ENCODE measurements at places on chromosomes 7 and 10.

DNA sequence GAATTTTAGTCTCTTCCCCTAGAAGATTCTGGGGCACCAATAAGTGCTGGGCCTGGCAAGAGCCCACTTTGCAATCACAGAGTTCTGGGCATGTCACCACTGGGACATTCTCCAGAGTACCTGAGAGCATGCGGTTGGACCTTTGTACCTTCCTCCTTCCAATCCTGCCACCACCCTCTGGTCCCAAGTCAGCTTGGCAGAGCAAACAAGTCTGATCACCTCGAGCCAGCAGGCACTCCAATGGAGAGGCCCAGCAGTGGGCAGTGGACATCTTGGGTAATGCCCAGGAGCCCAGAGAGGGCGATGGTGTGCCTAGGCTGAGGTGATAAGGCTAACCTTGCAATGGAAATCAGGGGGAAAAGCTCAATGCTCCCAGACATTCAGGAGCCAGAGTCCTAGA lies 43.4 kb downstream of the SH3PXD2A start:
- no peak for DNase-seq

DNA sequence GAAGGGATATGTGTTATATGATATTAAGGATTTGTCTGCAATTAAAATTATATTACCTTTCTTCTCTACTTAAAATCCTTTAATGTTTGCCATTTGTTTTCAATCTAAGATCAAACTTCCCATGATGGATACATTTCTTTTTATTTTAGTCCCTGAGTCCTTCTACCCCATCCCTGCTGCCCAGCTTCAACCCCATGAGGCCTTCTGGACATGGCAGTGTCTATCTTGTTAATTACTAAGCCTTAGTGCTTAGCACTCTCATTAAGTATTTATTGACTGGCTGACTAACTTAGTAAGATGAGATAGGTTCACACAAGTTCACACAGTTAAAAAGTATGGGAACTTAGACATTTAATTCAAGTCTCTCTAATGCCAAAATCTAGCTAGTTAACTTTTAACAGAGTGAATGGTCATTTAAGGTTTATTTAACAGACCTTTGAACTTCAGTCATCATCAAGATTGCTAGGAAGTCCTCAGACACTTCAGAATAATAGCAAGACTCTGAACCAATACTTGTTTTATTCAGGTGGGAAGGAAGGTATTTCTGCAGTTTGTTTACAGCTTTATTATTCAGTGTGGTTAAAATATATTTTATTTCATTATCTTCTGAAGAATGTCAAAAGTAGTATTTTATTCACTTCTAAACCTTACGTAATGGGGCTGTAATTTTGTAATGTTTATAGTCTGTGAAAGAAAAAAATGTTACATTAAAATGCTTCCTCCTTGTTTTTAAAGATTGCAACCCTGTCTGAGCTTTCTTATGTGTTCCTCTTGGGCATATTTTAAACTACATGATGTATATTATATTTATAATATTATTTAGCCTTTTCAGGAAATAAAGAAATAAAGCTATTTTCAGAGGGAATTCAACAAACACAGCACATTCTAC lies 848.9 kb downstream of the REEP3 start:
- DNase-seq: no peak

- DNase-seq: no peak
These were observed 1.5 kb upstream of the LOXL4 start for GRCh38 chr10:98269435-98269912.

GRCh38 chr10:77889277-77889903 lies 37.2 kb downstream of the DLG5 start:
- DNase-seq: no peak

DNA sequence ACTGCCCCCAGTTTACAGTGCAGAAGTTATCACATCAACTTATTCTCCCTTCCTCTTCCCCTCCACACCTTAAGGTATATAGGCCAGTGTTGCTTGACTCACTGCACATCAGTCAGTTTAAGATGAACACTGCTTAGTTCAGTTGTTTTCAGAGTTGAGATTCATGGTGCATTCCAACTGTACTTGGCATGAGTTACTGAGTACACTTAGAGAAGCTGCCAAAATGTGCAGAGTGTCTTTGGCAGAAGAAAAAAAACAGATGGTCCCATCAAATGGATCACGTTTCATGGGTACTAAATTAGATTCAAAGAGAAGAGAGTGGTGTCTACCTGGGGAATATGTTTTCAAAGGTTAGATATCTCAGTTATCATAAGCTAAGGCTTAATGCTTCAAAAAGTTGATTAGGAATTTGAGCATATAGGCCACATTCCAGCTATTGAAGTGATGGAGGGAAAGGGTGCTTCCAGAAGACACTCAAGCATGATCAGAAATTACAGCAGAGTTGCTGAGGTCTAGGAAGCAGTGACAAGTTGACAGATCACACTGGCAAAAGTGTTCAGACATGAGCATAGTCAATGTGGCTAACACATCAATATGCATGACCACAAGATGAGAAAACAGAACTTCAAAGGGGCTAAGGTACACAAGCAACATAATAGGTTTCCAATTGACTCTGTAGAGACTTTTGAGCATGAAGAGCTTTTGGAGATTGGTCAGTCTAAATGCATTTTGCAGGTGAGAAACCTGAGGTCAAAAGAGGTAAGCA lies 579.2 kb upstream of the CELF2 start:
- no peak for DNase-seq

GRCh38 chr7:79880312-79880711 lies 254.3 kb upstream of the GNAI1 start:
- DNase-seq: no peak

- no peak for DNase-seq
These were observed 2.9 kb downstream of the IPMK start for GRCh38 chr10:58264780-58265179.

DNA sequence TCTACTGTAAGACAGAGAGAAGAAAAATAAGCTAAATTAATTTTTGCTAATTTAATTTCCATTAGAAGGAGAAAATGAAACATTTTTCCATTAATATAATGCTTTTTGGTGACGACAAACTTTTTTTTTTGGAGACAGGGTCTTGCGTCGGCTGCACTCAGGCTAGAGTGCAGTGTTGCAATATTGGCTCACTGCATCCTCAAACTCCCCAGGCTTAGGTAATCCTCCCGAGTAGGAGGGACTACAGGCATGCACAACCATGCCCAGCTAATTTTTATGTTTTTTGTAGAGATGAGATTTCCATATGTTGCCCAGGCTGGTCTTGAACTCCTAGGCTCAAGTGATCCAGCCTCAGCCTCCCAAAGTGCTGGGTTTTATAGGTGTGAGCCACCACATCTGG lies 229.8 kb upstream of the LRRN3 start:
- no peak for DNase-seq

GRCh38 chr7:29130096-29130495 lies 16.2 kb downstream of the CPVL start:
- no peak for DNase-seq

GRCh38 chr10:124693396-124693795 lies 50.8 kb downstream of the FAM53B start:
- no peak for DNase-seq

GRCh38 chr10:49606981-49607535 lies 3.1 kb upstream of the SLC18A3 start:
- DNase-seq: no peak

GRCh38 chr7:124856299-124856888 lies 73.2 kb downstream of the POT1 start:
- no peak for DNase-seq

DNA sequence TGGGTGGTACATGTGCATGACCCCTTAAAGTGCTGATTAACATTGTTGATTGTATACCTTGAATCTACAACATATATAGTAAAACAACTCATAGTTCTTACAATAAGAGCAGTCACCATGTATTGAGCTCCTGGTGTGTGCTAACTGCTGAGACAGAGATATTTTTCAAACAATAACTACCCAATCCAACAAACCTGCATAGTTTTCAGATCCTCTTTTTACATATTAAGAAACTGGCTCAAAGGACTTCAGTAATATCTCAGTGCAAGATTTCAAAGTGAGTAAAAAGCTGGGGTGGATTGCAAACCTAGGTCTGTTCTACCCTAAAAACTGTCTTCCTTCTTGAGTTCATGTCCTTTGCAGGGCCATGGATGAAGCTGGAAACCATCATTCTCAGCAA lies 272.2 kb downstream of the SNX13 start:
- DNase-seq: no peak

DNA sequence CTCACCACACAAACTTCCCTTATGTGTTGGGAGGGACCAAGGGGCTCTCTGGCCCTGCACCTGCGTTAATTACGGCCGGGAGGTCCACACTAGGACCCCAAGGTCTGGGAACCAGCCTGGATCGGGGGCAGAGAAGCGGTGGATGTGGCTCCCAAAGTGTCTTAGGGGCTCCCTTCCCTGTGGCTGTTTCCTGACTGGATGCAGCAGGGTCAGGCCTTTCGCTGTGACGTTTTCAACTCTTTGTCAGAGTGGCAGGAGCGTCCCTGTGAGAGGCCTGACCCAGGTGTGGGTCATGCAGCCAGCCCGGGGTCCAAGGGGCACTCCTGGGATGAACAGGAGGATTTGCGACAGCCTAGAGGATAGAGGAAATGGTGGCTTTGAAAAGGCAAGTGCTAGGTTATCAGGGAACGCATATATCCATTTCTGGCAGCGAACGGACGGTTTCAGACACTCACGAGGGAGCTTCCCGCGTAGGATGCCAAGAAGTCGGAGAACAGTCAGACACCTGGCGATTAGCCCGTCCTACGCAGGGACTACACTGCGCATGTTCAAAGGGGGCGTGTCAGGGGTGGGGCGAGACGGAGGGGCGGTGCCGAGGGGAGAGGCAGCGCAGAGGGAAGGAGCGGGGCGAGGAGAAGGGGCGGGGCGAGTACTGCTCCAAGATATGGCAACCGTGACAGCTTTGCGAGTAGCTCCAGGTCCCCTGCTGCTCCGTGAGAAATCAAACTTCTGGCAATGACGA lies 46.2 kb upstream of the ZNF716 start:
- DNase-seq: no peak

GRCh38 chr7:158191671-158192070 lies 396.0 kb downstream of the PTPRN2 start:
- no peak for DNase-seq

GRCh38 chr10:11677480-11677879 lies 64.7 kb upstream of the ECHDC3 start:
- no peak for DNase-seq

GRCh38 chr7:48337012-48337621 lies 165.9 kb downstream of the ABCA13 start:
- DNase-seq: no peak

GRCh38 chr10:609868-610545 lies 79.5 kb downstream of the DIP2C start:
- no peak for DNase-seq

DNA sequence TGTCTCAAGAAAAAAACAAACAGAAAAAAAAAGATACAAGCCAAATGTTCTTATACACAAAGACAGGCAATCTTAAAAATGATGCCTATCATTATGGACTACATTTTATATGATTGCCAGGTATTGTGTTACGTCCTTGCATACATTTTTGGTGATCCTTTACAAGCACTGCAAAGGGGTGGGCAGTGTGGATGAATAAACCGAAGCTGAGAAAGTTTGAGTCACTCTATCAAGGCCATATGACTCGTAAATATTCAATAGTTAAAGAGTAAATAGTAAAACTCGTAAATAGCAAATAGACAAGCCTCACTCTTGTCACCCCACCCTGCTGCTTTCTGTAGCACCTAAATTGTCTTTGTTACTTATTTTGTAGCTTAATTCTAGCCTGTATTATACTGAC lies 326.2 kb downstream of the FRMD4A start:
- DNase-seq: no peak

DNA sequence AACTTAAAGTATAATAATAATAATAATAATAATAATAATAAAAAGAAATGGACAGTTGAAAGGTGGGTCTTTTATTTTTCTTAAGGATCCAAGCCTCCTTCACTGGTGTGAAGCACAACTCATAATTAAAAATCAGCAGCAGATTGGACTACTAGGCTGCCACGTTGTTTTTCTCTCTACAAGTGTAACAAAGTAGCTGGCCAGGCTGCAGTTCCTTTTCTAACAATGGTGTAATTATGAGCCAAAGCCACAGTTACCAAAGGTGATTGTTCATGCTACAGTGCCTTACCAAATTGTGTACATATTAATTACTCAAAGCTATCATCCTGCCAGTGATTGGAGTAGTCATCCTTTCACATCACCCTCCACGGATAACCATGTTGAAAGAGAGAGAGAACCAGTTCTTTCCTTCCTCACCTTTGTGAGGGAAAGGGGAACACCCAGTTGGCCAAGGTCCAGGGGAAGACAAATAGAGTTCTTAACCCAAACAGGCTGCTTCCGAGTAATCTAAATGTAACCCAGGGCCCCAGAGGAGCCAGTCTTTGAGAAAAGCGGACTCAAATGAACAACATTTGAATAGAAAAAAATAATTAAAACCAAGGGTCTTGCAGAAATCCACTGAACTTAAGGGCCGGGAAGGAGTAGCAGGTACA lies 86.3 kb upstream of the NPS start:
- no peak for DNase-seq

GRCh38 chr7:2431260-2431867 lies 28.0 kb downstream of the CHST12 start:
- no peak for DNase-seq

DNA sequence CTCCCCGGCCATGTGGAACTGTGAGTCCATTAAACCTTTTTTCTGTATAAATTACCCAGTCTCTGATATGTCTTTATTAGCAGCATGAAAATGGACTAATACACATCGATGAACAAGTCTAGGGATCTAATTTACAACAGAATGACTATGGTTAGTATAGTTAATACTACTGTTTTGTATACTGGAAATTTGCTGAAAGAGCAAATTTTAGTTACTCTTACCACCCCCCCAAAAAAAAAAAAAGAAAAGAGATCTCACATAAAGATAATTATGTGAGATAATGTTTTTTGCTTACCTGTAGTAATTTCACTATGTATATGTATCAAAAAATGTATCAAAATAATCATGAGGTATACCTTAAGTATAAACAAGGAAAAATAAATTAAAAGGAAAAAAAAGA lies 199.5 kb upstream of the GRM3 start:
- no peak for DNase-seq

DNA sequence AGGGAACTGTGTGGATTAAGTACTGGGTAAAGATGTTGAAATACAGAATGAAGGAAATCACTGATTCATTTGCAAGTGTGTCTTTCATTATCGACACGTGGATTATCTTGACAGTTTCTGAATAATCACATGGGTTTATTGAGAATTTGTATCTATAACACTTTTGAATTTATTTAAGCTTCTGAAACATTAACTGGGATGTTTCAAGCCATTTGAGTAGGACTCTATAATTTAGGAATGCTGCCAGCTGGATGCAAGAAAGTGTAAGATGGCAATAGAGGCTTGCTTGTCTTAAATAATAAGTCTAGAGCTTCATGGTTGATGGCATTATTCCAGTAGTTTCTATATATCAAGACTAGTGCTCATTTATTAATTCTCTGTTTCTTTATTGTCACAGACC lies 1100.7 kb upstream of the GHITM start:
- DNase-seq: no peak

- no peak for DNase-seq
These were observed 733 bp upstream of the ARL5B start for GRCh38 chr10:18658271-18659124.

DNA sequence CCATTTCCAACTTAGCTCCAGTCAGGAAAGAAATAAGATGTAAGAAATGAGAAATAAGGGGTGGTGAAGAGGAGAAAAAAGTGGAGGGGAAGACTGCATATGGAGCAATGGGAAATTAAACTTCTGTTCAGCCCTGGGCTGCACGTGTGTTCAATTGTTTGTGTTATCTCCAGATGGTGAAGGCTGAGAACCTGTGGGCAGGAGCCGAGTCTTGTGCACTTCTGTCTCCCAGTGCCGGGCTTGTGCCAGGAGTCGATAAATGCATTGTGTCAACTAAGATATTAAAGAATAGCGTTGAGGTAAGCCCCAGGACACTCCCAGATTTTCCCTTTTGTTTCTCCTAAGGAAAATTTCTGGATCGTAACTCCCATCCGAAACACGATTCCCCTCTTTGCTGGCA lies 98.2 kb downstream of the PRLHR start:
- DNase-seq: no peak
